PC-3 (cell line): ENCODE measurements at places on chromosomes 11 and 22.

- H3K4me1 ChIP-seq = no peaks in the 10 kb centered on the region
- no peak overlapping the region for H3K4me3 ChIP-seq
- no peaks in the 10 kb centered on the region for H3K36me3 ChIP-seq
- no peak for DNase-seq
These were observed 114.6 kb upstream of the SESN3 start for GRCh38 chr11:95345651-95346050.

DNA sequence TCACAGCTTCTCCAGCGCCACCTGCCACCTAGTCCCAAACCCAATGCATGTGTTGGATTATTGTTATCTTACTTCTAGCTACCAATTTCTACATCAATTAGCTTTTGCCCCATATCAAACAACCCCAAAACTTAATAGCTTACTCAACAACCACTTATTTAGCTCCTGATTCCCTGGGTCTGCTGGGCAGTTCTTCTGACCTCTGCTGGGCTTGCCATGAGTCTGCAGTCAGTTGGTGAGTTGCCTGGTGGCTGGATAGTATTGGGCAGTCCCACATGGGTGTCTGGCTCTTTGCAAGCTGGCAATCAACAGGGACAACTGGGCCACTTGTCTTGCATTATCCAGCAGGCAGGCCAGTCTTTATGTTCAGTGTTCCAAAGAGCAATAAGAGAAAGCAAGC is 13.6 kb upstream of the MS4A15 start:
- H3K27me3 ChIP-seq = peaks cover 21% of the 10 kb centered on the region
- H3K4me1 ChIP-seq = no peaks in the 10 kb centered on the region
- no peak for DNase-seq
- no peak overlapping the region for H3K4me3 ChIP-seq
- H3K27ac ChIP-seq = no peak overlapping the region

GRCh38 chr22:31474743-31475142 is 14.9 kb downstream of the EIF4ENIF1 start:
- no peak overlapping the region for H3K4me3 ChIP-seq
- H3K36me3 ChIP-seq = peaks cover 5% of the 10 kb centered on the region; the same call in 1 of the 2 replicates
- H3K4me1 ChIP-seq = no peaks in the 10 kb centered on the region
- no peak overlapping the region for H3K27ac ChIP-seq
- no peaks in the 10 kb centered on the region for H3K27me3 ChIP-seq

DNA sequence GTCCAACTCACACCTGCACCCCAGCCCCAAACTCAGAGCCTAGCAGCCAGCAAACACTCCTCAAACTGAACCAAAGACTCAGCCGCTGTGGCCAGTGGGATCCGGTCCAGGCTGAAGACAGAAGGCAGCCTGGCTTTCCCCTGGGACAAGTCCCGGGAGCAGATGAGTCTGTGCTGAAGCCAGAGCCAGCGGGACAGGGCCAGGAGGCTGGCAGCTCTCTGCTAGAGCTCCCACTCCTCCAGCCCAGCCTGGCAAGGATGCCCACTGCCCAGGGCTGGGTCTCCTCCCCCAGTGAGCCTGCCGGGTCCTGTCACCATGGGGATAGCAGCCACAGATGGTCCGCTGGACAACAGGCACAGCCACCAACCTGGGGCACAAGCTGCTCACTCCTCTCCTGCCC is 42.9 kb upstream of the PRR5 start:
- H3K4me3 ChIP-seq = no peak overlapping the region
- H3K27me3 ChIP-seq = 0 out of 2 replicates have a peak, but pooled peaks cover 3% of the 10 kb centered on the region
- no peaks in the 10 kb centered on the region for H3K4me1 ChIP-seq
- DNase-seq = no peak
- H3K27ac ChIP-seq = no peak overlapping the region

DNA sequence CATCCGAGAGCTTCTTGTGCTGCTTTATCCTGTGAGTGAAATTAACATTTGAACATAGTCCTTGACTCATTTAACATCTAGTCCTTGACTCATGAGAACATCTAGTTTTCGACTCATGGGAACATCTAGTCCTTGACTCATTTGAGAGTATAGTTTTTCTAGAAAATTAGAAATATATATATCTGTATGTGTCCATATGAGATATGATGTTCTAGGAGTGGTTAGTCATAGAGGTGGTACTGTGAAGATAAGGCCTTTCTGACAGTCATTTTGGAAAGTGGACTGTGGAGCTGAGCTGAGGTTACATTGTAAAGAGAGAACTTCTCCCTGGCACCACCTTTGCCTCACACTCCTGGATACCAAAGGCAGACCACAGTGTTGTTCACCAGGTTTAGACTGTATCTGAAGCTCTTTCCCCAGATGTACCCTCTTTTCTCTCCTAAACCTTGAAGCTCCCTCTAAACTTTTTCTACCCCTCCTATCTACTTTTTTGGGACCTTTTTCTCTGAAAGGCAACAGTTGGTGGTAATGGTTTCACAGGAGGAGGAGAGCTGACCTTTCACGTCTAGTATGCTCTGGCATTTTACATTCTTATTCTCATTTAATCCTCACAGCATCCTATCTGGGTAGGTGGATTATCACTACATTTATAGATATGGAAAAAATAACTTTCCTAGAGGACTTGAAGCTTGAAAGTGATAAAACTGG is 67.2 kb downstream of the PPP2R1B start:
- no peaks in the 10 kb centered on the region for H3K27me3 ChIP-seq
- peaks cover under 1% of the 10 kb centered on the region; the same call in 1 of the 2 replicates for H3K36me3 ChIP-seq
- no peak overlapping the region for H3K4me3 ChIP-seq

DNA sequence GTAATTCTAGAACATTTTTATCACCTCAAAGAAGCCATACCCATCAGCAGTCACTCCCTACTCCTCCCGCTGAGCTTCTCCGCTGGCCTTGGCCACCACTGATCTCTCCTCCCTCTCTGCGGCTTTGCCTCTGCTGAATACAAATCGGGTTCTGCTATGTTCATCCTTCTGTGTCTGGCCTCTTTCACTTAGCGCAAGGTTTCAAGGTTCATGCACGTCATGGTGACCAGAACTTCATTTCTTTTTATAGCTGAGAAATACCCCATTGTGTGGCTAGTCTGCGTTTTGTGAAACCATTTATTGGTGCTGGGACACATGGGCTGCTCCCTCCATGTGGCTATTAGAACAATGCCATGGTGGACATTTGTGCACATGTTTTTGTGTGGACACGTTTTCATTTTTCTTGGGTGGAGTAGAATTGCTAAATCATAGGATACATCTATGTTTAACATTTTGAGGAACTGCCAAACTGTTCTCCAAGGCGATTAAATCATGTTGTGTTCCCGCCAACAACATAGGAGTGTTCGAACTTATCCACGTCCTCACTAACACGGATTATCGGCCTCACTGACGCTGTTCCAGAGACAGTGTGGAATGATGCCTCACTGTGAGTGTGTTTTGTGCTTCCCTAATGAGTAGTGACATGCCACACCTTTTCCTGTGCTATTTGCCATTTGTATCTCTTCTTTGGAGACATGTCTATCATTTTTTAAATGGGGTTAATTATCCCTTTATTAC is 24.2 kb upstream of the KRTAP5-6 start:
- H3K36me3 ChIP-seq = no peaks in the 10 kb centered on the region
- peaks cover 76% of the 10 kb centered on the region for H3K27me3 ChIP-seq
- DNase-seq = no peak
- no peaks in the 10 kb centered on the region for H3K4me1 ChIP-seq
- H3K27ac ChIP-seq = no peak overlapping the region
- H3K4me3 ChIP-seq = no peak overlapping the region
